ENCODE measurements at places on chromosomes 11 and 22.

DNA sequence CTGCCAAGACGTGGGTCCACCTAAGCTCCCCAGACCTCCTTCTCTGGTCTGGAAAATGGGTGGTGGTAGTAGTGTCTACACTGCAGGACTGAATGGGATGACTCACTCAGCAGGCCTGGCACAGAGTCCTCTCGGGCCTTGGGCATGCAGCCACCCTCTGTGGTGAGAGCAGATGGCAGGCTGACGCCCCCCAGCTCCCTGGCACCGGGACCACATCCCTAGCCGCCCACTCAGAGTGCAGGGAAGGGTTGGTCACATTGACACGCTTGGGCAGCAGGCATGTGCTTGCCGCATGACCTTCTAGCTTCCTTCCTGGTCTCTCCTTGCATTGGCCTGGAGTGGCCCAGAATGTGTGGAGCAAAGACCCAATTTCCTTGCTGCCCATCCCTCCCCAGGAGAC is 30.7 kb upstream of the PRODH start:
- no peak for DNase-seq

GRCh38 chr22:42385696-42386095 is 46.5 kb downstream of the NFAM1 start:
- DNase-seq: no peak

- no peak for DNase-seq
Measured at GRCh38 chr22:23670378-23671295, 20.2 kb upstream of the RGL4 start.

- DNase-seq: no peak
Measured at GRCh38 chr11:115409691-115410220, 94.5 kb downstream of the CADM1 start.

- no peak for DNase-seq
Measured at GRCh38 chr22:29302402-29302680, 4.1 kb upstream of the GAS2L1 start.
